ENCODE measurements at places on chromosomes 12 and 14.

DNA sequence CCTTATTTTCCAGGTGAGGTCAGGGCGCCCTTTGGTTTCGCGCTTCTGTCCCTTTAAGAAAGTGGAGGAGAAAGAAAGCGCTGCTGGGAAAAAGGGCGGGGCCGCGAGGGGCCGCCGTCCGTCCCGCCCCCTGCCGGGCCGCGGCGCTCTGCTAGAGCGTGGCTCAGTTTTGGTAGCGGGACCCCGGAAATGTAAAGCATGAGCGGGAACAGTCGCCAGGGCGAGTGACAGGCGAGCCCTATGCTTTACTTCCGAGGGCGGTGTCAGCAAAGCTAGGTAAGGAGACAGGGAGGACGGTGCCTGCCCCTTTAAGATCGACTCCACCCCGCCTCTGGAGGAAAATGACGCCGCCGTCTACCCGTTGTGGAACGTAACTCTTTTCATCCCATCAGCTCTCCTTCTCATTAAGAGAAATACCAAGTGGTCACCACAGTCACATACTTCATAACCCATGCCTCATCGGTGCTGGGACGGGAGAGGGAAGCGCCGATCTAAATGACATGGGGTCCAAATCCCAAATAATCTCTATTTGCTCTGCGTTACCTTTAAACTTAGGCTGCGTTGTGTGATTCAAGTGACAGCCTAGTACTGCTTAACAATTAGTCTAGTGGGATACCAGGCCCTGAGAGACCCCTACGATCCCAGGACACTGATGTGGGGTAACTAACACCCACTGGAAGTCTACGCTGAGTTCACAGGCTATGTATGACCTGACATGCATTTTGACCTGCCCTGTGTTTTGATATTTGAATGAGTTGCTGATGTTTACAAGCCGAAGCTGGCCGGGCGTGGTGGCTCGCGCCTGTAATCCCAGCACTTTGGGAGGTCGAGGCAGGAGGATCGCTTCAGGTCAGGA, at the start of gene ETFBKMT:
Gene ETFBKMT (plus strand): TSS at position 602 of the 856 bp plus-strand sequence. CDS start 2,266 bp downstream, outside the sequence.
- peak; percentile 84 for DNase-seq

- DNase-seq, result no peak
Observed at GRCh38 chr12:94207849-94208621, 59.7 kb downstream of the PLXNC1 start.

- DNase-seq, result no peak
Observed at GRCh38 chr14:94049625-94050023, 23.5 kb downstream of the OTUB2 start.

DNA sequence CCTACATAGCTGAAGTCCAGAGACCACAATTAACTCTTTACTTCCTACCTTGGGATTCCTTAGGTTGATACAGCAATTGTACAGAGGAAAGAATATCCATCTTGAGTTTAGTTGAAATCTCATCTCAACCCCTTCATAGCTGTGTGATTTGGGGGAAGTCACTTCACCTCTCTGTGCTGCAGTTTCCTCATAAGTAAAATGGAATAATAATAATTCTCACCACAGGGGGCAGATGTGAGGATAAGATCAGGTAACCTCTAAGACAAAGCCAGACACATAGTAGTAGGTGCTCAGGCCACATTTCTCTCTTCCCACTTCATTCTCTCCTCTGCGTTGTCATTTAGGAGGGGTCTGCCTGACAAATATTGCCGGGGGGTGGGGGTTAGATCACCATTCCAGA, 6.7 kb downstream of the FOXN4 start:
- no peak for DNase-seq
